Mesendoderm (in vitro differentiated cells): ENCODE measurements at places on chromosomes 2 and 18.

DNA sequence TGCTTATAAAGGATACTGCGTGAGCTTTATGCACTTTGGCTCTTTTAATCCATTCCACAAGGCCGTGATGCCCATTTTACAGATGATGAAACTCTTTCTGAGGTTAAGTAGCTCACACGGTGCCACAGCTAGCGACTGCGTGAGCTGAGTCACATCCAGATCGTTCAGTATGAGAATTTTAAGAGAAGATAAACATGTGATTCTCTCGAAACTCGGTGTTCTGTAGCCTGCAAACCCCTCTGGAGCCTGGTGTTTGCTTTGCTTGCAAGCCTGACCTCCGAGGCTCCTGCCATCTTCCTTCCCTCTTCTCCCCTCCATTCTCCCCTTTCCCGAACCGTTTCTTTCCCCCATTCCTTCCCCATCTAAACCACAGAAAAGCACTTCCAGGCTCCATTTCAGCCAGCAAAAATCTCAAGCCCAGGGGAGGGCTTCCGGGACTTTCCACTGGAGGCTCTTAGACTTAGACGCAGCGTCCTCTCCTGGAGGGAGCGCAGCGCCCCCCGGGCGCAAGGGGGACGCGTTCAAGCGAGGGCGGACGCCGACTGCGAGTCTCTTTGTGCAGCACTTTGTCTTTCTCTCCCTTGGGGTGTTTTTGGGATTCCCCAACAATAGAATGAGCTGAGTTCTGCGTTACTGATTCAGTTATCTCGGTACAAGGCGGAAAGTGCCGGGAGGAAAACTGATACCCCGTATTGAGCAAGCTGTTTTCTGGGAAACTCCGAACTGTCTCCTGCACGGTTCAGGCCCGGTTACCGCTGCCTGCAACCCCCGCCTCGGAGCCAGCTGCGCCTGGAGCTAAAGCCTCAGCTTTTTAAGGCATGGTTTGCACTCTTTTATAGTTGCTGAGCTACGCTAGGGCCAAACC, 38.0 kb downstream of the CYP1B1 start:
- DNase-seq, result peak; percentile 70

GRCh38 chr2:205161156-205161839, 521.0 kb upstream of the NRP2 start:
- DNase-seq, result no peak

GRCh38 chr18:51006061-51006818, 23.8 kb upstream of the SMAD4 start:
- DNase-seq, result peak; percentile 90

GRCh38 chr2:23452372-23452771, 67.4 kb downstream of the KLHL29 start:
- no peak for DNase-seq

DNA sequence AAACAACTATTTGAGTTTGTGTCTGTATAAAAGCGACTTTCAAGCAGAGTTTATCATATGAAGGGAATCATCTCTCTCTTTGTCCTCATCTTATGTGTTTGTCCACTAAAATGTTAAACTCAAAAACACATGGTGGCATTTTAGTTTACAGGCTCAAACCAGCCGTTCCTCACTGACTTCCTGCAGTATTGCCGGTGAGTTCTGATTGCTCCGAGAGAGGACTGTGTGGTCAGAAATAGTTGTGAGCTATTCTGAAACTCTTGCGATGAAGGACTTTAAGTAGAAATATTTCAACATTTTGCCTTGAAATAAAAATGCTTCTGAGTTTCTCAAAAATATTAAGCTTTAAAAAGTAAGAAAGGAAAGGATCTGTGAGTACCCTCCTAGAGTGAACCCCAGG, 163.2 kb upstream of the CAVIN2 start:
- no peak for DNase-seq

DNA sequence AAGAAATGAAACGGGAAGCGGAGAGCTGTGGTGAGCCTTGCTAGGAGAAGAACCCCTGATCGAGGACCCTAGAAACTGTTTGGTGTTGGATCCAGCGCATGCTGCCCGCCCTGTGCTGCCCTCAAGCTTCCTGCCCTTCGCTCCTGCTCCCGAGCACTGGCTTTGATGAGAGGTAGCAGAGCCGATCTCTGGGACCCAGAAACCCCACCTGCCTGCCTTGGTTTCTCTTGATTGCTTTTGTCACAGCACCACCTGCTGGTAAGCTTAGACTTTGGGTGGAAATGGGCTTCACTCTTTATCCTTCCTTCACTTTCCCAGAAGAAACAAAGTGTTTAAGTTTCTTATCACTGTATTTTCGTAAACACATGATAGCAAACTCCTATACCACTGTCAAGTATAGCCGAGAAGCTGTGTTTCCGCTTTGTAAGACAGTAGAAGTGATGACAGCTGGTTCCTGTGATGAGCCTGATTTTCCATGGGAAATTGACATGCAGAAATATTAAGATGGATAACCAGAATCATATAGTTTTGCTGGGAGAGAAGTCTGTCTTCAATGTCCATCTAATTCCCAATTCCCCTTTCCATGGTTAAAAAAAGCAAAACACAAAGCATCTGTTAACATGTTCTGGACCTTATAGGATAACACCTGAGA, 267.4 kb downstream of the PHLPP1 start:
- DNase-seq, result peak; percentile 73

DNA sequence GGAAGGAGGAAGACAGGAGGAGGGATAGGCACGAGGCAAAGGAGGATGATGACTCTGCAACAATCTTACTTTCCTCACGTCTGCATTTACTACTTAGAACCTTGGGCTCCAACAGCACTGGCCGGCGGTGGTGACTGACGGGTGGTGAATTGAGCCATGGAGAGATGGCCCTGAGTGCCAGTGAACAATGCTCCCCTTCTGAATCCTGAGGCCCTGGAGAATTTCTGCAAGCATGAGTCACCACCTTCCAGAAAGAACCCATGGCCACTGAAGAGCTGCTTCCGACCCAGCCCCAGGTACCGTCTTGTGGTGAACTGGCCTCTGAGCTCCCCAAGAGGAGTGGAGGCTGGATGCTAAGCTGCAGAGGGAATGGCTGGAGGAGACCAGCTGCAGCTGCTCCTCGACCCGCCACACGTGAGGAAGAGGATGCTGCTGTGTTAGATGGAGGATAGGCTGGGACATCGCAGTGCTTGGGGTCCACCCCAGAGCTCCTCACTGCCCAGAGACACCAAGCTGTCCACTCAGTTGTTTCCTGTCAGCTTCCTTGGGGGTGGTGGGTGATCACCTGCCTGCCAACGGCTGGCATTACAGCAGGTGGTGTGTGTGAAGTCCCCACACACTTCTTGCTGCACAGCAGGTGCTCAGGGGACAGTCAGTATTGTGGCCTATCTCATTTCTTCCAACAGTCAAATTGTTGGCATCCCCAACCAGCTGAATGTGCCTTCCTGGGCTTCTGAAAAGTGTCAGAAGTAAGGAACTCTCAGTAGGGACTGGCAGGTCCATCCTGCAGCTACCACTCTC, 186.5 kb upstream of the ID2 start:
- DNase-seq, result no peak

- no peak for DNase-seq
Measured at GRCh38 chr18:49625021-49625691, 63.3 kb downstream of the LIPG start.
